ENCODE measurements at places on chromosomes 4 and X. TPM values are rescaled to one million over a fixed set of nuclear protein-coding genes. Genes with fewer than 3 reads are reported as not detected.

The DMRTC1 gene
- not detected for polyA plus RNA-seq

The BCAP31 gene
- 125 TPM for polyA plus RNA-seq

The GAGE12E gene
- not detected for polyA plus RNA-seq

DNA sequence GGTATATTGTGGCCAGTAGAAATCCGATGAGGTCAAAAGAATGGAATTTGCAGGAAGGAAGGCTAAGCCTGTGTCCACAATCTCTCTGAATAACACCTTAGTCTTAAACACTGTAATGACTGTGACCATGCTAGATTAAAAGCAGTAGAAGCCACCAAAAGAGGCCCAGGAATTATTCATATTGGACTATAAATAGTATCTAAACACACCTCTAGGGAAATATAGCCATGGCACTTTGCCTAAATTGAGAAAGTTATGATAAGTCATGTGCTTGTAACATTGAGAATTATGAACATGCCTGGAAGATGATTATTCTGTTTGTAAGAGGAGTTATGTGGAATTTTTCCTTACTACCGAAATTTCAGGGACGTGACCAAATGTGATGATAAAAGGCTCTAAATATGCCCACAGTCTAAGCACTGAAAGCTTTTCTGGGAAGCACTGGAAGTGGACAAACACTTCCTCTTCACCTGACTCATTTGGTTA lies 298.5 kb downstream of the KCTD8 start:
- peak; percentile 66 for DNase-seq

GRCh38 chr4:184648054-184648312 lies 1.3 kb downstream of the CASP3 start:
- DNase-seq = no peak

GRCh38 chr4:100184787-100185186 lies 5.5 kb downstream of the DDIT4L start:
- no peak for DNase-seq

GRCh38 chr4:66034262-66034661 lies 364.0 kb upstream of the EPHA5 start:
- DNase-seq = no peak

DNA sequence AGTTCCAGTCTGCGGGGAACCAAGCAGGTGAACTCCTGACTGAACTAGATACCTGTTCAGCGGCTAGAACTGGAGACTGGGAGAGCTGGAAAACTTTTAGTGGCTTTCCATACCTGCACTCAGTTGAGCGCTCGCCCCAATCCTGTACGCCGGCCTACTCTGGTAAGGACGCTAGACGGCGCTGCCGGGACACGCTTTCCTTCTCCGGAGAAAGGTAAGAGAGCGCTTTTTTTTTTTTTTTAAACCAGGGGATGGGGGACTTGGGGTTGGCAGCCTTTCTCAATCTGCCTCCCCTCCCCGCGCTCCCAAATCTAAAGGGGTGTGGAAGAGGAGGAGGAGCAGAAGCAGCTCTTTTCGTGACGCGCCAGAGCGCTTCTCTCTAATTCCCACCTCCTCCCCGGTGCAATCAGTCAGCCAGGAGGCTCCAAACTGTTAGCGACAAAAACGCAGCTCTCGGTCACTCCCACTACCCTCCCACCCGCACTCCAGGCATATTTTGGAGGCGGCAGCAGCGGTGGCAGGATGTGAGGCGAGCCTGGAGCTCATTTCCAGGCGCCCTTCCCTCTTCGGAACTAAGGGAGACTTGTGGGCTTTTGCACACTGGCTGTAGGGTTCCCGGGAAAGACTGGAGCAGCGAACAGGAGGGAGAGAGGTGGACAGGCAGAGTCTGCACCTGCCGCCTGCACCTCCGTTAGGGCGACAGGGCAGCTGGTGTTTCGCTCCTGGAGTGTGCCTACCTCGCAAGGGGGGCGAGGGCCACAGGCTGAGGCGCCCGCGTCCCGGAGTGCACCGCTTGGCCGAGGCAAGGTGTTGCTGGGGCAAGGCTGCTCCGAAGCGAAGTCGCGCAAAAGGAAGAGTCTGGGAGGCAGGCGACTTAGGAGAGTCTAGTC lies at the start of gene IL1RAPL2:
Gene IL1RAPL2 (plus strand): TSS at position 409 of the 890 bp plus-strand sequence.
- no peak for DNase-seq

GRCh38 chr4:17760626-17761025 lies 20.8 kb downstream of the FAM184B start:
- no peak for DNase-seq

- no peak for DNase-seq
Observed at GRCh38 chr4:2937146-2937857, 25.9 kb downstream of the NOP14 start.

DNA sequence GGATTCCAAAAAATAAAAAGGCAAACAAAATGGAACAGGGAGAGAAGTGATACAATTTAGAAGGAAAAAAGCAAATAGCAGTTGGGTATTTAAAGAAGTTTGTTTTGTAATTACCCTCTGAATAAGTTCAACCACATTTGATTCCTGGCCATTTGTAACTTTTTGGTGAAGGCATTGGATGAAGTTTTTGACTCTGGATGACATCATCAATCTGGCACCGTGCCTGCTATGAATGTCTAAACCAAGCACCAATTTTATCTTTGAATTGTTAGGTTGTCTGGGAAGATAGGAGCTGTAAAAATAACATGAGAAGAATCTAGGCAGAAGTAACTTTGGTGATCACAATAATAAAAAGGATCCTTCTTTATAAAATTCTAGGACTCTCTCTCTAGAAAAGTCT lies 29.5 kb downstream of the TMPRSS11A start:
- DNase-seq = no peak

GRCh38 chr4:40990236-40990898 lies 224.0 kb downstream of the APBB2 start:
- DNase-seq = peak; percentile 97

DNA sequence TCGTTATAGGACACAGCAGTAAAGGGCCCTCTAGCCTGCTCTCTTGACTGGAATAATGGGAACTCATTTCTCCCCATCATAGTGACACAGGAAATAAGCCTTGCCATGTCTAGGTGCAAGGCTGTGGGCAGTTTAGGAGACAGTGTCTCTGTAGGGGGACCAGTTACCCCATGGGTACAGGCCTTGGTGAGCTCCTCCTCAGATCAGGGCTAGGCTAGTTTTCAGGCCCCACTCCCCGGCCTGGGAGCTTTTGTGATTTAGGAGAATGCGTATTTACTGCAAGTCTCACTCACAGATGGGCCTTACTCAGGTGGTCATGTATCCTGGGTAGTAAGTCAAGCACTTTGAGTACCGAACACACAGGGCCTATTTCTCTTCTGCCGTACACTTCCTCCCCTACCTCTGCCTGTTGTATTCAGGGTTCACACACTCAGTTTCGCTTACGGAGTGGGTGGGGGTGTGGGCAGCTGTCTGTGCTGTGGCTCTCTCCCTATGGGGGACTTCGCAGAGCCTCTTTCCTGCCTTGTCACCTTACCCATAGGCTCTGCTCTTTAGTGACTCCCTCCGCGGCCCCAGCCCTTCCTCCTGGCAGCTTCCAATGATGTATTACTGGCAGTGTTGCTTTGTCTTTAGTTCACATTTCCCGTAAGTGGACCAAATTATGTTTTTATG lies 34.2 kb downstream of the FAM193A start:
- DNase-seq = no peak

- DNase-seq = peak; percentile 79
Observed at GRCh38 chr4:110869114-110869513, 246.2 kb upstream of the PITX2 start.

Data from IMR-90 (cell line).